ENCODE measurements at places on chromosomes 7 and 10. TPM values are rescaled to one million over a fixed set of nuclear protein-coding genes. Genes with fewer than 3 reads are reported as not detected.
A peak's percentile ranks its signal among the peaks of the same experiment; 100 is the strongest.

LBX1 gene
- not detected for total RNA-seq

TES gene
- 122 TPM for total RNA-seq

FMC1 gene
- 12.9 TPM for total RNA-seq

ERVW-1 gene
- total RNA-seq = not detected

AKR1C4 gene
- total RNA-seq = 1.7 TPM

DNA sequence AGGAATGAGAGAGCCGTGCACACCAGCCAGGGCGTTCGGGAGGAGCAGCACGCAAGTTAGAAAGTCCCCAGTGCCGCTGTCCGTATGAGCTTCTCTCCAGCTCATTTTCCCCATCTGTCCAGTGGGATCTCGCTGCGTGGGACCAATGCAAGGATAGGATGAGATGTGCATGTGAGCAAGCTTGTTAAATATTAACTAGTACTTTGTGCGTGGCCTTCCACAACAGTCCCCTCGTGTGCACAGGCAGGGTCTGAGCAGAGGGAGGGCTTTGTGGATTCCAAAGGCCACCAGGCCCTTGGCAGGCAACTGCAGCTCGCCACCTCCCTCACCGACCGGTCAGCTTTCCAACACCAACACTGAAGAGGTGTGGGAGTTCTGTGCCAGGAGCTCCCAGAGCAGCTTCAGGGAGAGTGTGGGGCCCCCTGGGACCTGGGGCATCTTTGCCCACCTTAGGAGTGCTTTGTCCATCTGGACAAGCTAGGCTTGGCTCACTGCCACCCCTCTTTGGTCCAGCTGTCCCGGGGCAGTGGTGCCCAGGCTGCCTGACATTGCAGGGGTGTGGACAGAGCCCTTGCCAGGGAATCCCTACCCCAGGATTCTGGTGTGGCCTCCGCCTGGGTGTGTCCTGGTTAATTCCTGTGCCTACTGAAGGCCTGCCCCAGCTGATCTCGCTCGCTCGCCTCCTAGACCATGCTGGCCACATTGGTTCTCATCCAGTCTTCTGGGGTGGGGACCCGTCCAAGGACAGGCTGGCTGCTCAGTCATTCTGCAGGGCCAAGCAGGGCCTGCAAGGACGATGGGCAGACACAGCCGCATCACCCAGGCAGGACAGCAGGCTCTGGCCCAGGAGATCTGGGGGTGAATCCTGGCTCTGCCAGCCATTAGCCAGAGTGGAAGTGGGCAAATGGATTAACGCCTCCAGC lies 5.3 kb downstream of the FAM20C start:
- no peak for DNase-seq

GRCh38 chr10:34254596-34254995 lies 560.5 kb downstream of the PARD3 start:
- peak; percentile 14 for DNase-seq

DNA sequence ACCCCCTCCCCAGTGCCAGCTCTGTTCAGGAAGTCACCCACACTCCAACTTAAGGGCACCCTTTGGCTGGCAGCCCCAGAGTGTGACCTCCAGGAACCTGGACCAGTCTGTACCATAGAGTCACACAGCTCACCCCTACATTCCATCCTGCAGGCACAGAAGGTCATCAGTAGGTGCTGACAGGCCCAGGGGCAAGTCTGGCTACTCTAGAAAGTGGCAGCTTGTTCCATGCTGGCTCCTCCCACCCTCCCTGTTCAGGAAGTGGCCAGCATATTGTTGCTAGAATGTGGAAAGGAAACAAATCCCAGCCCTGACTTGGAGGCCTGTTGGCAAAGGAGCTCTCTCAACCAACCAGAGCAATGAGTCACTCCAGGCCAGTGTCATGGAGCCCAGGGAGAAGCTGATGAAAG lies 3.2 kb upstream of the NCOA4 start:
- DNase-seq = peak; percentile 35

DNA sequence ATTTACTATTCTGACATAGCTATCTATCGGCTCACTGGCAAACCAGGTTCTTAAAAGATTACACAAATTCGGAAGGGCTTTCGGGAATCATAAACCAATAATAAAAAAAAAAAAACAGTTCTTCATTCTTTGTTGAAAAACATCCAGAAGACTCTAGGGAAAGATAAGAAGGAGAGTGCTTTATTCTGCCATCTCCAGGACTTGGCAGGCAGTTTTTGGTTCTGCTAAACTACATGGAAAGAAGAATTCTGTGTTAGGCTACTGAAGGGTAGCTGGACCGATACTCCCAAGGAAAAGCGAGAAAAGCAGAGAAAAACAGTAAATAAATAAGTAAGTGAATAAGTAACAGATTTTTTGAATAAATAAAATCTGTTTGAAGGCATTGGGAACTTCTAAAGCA lies 423.5 kb upstream of the KLF6 start:
- no peak for DNase-seq

DNA sequence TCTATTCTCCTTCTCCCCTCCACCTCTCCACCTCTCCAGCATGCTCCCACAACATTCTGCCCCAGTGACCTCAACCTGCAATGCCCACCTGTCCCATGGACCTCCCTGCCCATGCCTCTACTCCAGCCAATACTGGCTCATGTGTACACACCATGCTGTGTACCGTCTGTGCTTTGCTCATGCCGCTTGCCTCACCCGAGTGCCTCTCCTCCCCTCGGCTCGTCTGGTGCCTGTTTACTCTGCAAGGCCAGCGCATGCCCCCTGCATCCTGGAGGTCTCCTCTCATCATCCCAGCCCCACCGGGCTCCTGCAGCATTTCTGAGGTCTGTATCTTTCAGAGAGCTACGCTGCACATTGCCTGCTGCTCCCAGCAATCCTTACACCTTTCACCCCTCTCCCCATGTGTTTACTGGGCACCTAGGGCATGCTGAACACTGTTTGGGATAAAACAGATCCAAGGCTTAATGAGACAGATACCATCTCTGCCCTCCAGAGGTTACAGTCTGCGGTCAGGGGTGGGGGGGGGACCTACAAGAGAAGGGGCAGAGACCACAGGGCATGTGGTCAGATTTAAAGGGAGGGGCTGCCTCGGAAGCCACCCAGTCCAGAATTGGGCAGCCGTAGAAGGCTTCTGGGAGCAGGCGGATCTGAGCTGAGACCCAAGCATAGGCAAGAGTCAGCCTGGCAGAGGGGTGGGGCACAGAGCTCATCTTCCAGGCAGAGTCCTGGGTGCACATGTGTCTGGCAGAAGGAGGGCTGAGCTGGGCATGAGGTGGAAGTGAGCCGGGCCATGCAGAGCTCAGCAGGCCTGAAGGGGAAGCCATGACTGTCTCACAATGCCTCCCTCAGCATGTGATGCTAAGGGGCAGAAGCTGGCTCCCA lies 29.6 kb upstream of the PSAP start:
- DNase-seq = no peak

- DNase-seq = no peak
These were observed 5.0 kb upstream of the CNOT4 start for GRCh38 chr7:135514856-135515255.

- no peak for DNase-seq
These were observed 113.9 kb upstream of the STK17A start for GRCh38 chr7:43469051-43469450.

GRCh38 chr7:148362541-148362940 lies 228.0 kb upstream of the C7orf33 start:
- no peak for DNase-seq

GRCh38 chr7:64638822-64639221 lies 27.1 kb upstream of the ZNF107 start:
- no peak for DNase-seq

GRCh38 chr10:35011771-35012191 lies 78.4 kb downstream of the CUL2 start:
- DNase-seq = no peak

DNA sequence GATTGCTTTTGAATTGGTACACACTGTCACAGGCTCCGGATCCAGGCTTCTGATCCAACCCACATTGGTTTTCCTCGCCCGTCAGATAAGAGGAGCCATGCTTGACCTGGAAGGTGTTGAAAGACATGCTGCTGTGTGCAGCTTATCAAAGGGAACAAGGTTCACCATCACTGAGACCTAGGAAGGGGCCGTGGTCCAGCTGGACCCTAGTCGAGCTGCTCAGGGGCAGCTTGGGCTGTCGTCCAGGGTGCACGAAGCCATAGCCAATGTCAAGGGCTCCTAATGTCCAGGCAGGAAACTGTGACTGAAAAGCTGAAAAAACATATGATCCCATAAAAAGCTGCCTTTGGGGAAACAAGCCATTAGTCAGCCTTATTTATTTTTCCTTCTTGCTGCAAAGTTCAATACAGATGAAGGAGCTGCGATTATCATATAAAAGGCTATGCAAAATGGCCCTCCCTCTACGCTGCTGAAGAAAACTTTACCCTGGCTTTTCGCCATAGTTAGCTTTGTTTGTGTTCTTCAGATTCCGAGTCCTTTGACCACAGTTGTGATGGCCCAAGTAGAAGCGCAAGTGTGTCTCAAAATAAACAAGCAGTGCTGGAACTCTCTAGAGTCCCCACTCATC lies 118.0 kb downstream of the CREB5 start:
- no peak for DNase-seq

DNA sequence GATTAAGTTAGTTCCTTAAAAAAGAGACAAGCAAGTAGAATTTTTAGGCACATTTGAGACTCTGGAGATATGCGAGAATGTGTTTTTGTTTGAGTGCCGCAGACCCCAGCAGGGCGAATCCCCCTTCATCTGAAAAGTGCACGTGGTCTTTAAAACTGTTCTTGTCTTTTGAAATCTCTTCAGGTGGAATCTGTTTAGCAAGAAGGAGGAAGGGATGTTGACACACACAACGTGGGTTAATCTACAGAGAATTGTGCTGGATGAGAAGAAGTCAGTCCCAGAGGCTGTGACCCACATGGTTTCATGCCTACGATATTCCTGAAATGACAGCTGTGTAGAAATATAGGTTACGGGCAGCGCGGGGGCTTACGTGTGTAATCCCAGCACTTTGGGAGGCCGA lies 27.1 kb upstream of the ZFAND2A start:
- DNase-seq = no peak
